ENCODE measurements at places on chromosomes 2 and 18. TPM values are rescaled to one million over a fixed set of nuclear protein-coding genes. Genes with fewer than 3 reads are reported as not detected.

Gene RNF25
- polyA plus RNA-seq: 57.6 TPM

Gene DPYSL5
- 226 TPM for polyA plus RNA-seq

Gene CXCR1
- polyA plus RNA-seq: not detected

Gene LYG2
- polyA plus RNA-seq: 0.98 TPM

Gene CRACDL
- polyA plus RNA-seq: 2.7 TPM

Gene ZNF396
- polyA plus RNA-seq: 4.3 TPM

Gene CAPN14
- polyA plus RNA-seq: 0.63 TPM

Gene TRIM43
- polyA plus RNA-seq: not detected

Gene NTSR2
- polyA plus RNA-seq: 2.7 TPM

Gene IL36RN
- polyA plus RNA-seq: not detected

Gene GRB14
- 31.5 TPM for polyA plus RNA-seq

Gene GNLY
- 0.80 TPM for polyA plus RNA-seq

Gene PLEKHH2
- polyA plus RNA-seq: 16.2 TPM

Measured in spinal cord (tissue), 10 donors.